ENCODE measurements at places on chromosomes 5 and 9.

DNA sequence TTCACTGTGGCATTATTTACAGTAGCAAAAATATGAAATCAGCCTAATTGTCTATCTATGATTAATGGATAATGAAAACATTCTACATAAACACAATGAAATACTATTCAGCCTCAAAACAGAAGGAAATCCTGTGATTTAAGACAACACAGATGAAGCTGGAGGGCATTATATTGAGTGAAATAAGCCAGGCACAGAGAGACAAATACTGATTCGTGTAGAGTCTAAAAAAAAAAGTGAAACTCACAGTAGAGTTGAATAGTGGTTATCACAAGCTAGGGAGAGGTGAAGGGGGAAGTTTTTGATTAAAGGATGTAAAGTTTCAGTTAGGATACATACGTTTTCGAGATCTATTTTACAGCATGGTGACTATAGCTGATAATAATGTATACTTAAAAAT, 122.2 kb downstream of the ADAMTS6 start:
- no peak for DNase-seq

- no peak for DNase-seq
Measured at GRCh38 chr9:14030375-14031059, 283.4 kb downstream of the NFIB start.

DNA sequence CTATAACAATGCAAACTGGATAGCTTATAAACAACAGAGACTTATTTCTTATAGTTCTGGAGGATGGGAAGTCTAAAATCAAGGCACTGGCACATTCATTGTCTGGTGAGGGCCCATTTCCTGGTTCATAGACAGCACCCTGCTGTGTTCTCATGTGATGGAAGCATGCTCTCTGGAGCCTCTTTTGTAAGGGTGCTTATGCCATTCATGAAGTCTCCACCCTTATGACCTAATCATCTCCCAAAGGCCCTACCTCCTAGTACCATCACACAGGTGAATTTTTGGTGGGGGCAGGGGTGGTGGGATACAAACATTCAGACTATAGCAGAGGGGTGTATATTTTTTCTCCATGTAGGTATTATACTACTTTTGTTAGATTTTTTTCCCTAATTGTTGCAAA, 92.4 kb downstream of the UNC13B start:
- DNase-seq: no peak

DNA sequence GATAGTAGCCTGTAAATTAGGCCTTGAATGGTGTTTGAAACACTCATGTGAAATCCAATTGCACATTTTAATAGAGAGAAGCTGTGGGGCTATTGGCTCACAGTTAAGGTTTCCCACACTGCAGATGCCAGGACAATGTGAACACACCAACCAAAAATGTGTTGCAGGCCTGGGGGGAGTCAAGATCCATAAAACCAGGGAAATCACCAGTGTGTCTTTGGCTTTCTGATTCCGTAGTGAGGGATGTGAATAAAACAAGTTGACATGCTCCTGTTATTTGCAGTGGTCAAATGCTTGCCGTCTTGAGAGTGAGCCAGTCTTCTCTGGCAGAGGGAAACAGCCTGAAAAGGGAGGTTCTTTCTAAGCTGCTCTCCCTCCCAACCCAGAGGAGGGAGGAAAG, 79.0 kb downstream of the ZNF462 start:
- DNase-seq: no peak

GRCh38 chr9:116998305-116998704, 311.2 kb downstream of the TRIM32 start:
- DNase-seq: no peak

GRCh38 chr5:10576121-10576789, 12.4 kb downstream of the ANKRD33B start:
- DNase-seq: no peak

DNA sequence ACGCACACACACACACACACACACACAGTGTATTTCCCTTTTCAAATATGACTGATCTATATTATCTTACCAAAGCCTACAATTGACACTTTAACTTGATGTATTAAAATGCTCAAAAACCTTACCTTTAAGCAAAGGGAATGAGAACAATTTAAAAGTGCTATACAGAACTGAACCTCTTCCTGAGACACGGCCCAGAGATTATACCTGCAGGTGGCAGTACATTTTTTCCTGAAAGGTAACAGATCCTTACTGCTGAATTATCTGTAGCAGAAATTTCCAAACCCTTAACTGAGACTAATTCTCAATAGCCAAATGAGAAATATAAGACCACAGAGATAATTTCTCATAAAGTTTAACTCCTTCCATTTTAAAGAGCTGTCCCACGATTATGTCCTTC, 91.1 kb downstream of the MYO10 start:
- DNase-seq: no peak

DNA sequence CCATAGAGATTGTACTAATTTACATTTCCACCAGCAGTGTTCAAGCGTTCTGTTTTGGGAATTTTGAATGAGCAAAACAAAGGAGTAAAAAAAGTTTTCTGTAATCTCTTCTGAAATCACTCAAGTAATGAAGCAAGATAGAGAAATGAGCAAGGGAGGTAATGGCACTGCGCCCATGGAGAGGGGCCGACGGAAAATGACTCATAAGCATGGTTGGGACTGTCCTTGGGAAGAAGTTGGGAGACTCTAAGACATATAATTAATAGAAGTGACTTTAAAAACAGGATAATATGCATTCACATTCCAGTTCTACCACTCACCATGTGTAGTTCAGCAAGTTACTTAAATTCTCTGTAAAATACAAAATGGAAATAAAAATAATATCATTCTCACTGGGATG, 62.5 kb upstream of the C5orf46 start:
- no peak for DNase-seq

DNA sequence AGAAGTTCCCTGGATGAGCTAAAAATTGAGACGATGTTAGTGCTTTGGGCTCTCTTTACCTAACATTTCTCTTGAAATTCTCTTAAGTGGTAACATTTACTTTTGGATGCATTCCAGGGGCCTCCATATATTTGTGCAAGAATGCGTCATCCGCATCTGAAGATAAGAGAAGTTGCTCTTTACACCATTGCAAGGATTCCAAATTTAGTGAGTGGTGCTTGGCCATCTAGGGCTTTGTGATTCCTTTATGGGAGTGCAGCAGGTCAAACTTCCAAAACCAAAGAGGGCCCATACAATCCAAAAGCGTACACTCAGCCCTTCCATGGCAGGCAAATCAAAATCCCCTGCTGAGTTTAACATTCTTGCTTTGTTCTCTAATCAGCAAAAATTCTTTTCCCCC, 102.0 kb upstream of the DMAC1 start:
- DNase-seq: no peak

GRCh38 chr9:122206118-122207046, 22.4 kb downstream of the LHX6 start:
- no peak for DNase-seq

- no peak for DNase-seq
Measured at GRCh38 chr9:7777771-7778170, 21.8 kb downstream of the DMAC1 start.

DNA sequence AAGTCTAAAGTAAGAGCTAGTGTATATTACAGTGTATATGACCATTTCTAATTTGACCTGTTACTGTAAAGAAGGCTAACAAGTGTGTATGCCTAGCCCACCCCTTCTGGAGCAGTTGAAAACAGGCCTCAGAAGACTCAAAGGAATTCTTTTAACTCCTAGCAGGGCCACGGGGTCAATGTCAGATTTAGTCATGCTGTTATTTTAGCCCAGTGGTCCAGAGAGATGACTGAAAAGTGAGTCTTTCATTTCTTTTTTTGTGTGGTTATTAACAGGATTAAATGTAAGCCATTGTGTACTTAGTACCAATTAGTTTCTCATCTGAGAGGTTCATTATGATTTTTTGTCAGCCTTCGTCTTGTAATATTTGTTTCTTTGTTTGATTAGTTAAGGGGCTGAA, 24.4 kb downstream of the ZCCHC7 start:
- no peak for DNase-seq

Measured in stimulated activated CD4-positive, alpha-beta T cell treated with anti-CD3 and anti-CD28 coated beads, Interleukin-1b, Interleukin-23, amount 100 ng/mL, for 48 hours (primary cell).